Fibroblast of pulmonary artery (primary cell): ENCODE measurements at places on chromosomes 3 and 15.

DNA sequence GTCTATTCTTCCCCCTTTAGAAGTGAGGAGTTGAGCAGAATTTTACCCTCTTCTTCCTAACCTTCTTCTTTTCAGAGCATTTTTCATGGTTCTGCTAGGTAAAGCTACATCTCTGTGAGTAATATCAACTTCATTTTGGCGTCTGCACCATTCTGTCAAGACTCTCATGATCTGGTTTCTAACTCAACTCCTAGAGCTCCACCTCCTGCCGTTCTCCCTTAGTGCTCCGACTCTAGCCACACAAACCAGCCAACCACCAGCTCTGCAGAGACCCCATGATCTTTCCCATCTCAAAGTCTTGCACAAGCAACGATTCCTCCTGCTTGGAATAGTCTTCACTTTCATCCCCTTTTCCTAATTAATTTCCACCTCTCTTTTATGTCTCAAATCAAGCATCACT is 193.9 kb upstream of the TMC3 start:
- no peak for DNase-seq

DNA sequence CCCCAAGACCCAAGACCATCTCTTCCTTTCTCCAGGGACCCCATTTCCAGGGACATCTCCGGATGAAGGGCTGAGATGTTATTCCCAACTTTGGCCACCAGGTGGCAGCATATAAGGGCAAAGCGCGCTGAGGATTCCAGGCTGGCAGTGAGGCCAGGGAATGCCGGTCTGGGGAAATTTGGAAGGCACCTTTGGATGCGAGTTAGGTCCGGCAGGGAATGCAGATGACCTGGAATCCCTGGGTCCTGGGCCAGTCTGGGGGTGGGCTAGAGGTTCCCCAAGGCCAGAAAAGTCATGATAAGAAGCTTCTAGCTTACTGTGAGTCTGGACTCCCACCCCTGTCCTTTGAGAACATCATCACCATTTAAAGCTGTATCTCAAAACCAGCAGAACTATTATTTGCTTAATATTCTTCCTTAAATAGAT is 1.6 kb upstream of the CHST13 start:
- DNase-seq: peak; percentile 57

GRCh38 chr15:77804210-77804609 is 171.5 kb upstream of the LINGO1 start:
- no peak for DNase-seq

- DNase-seq: no peak
These were observed 52.9 kb upstream of the TBL1XR1 start for GRCh38 chr3:177250151-177250550.

GRCh38 chr3:33001889-33002288 is 50.4 kb downstream of the CCR4 start:
- DNase-seq: no peak

- no peak for DNase-seq
These were observed 34.3 kb upstream of the MANF start for GRCh38 chr3:51350751-51351150.

- no peak for DNase-seq
These were observed 67.6 kb downstream of the IGF1R start for GRCh38 chr15:98715890-98716443.

DNA sequence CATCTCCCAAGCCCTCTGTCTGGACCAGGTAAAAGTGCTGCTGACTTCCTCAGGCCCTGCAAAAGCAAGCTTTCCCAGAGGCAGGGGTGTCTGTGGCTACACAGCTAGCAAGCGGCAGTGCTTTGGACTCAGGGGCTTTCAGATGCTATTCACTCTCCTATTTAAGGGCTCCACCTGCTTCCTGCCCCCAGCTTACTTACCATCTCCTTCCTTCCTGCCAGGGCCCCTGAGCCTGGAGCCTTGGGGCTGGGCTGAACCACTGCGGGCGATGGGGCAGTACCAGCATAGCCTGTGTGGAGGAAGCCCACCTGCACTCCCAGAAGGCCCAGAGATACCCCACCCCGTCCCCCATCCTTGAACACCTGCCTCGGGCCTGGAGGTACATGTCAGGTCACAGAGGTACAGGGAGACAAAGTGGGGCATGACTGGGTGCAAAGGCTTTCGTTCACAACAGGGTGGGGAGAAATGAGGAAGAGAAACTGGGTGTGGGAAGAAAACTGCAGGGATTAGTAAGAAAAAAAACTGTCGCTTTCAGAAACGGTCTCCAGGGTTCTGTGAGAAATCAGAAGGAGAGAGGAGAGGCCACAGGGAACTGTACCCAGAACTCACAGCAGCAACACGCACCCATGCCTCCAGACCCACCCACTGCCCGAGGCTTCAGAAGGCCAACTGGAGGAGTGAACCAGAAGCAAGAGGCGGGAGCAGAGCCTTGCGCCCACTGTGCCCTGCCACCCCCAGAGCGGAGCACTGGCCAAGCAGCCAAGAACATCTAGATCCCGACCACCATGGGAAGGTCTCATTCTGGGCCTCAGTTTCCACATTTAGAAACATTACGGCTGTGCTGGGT is 49.5 kb downstream of the CCDC12 start:
- no peak for DNase-seq

- no peak for DNase-seq
These were observed 2.7 kb downstream of the COPS2 start for GRCh38 chr15:49152552-49153312.

DNA sequence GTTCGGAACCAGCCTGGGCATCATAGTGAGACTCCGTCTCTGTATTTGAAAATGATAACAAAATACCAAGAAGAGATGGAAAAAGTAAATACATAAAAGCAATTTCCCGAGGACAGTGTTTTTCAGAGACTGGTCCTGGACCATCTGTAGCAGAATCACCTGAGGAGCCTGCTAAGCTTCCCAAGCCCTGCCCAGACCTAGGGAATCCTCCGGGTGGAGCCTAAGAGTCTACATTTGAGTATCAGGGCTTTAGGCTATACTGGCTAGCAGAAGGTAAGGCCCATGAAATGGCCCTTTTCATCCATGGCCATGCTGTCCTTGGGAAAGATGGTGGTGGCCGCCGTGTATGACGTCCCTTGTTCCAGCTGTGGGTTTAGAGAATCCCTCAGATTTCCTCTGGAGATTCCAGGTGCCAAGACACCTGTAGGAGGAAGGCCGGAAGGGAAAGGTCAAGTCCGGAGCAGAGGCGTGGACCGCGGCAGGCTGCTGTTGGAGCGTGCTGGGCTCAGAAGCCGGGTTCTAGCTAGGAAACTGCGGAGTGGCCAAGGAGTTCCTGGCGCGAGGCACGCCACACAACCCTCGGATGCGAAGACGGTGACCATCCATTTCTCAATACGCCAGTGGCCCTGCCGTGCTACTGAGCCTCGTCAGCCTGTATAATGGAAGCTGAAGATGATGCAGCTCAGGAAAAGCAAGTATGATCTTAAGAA is 50.9 kb downstream of the TMEM44 start:
- no peak for DNase-seq

DNA sequence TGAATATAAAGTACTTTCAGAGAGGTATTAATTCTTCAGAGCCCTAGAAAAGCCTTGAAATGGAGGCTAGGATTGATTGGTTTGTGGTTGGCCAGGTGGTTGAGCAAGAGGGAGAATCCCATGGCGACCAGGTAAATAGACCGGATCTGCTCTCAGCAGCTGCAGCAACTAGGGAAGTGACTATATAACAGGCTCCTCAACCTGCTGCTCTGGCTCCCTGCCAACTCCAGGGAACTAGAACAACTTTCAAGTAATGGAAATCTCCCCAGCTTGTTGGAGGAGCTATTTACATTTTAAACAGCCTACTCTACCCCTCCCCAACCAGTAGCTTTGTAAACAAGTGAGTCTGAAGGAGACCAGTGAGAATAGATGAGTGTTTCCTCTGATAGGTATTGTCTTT is 121.8 kb upstream of the CADM2 start:
- DNase-seq: no peak
